ENCODE measurements at places on chromosomes 12 and 14. TPM values are rescaled to one million over a fixed set of nuclear protein-coding genes. Genes with fewer than 3 reads are reported as not detected.

Gene DIO2
- total RNA-seq = 142 TPM

Gene DACT1
- total RNA-seq = 1.7 TPM

Gene RD3L
- total RNA-seq = not detected

Gene CLECL1
- not detected for total RNA-seq

DNA sequence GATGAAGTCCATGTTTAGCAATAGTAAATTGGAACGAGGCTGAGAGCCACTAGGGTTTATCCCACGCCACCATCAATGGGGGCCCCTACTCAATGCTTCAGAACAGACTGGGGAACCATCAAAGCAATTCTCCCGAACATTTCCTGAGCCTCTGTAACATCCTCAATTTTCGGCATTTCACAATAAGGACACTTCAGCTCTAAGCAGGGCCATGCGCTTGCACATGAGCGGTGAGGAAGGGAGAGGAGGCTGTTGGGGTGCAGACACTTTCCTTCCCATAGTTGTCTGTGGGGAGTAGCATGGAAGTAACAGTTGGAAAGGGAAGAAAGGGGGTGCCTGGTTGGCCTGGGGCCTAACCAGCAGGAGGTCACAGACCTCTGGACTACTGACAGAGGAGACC, 129.9 kb upstream of the PRMT8 start:
- H3K27ac ChIP-seq = no peak overlapping the region
- no peaks in the 10 kb centered on the region for H3K36me3 ChIP-seq
- H3K4me3 ChIP-seq = no peak overlapping the region
- H3K4me1 ChIP-seq = peaks cover 11% of the 10 kb centered on the region
- peaks cover under 1% of the 10 kb centered on the region for H3K27me3 ChIP-seq

Gene ATL1
- 6.2 TPM for total RNA-seq

DNA sequence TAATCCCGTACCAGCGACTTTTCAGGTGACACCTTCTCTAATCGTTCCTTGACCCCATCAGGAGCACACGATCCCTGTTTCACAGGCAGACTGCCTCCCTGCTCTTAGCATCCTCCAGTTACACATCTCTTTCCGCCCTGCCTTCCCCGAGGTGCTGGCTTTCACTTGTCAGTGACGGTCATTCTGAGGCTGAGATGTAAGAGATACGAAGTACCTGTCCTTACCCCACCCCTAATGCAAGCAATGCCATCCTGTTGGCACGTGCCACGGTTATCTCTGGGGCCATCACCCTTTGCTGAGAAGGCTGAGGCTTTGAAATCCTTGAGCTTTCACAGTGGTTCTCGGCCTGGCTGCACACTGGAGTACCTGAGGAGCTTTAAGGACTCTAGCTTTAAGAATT, 24.4 kb downstream of the B4GALNT3 start:
- no peaks in the 10 kb centered on the region for H3K27me3 ChIP-seq
- H3K4me3 ChIP-seq = no peak overlapping the region
- no peak for DNase-seq
- no peaks in the 10 kb centered on the region for H3K36me3 ChIP-seq
- no peak overlapping the region for H3K27ac ChIP-seq

DNA sequence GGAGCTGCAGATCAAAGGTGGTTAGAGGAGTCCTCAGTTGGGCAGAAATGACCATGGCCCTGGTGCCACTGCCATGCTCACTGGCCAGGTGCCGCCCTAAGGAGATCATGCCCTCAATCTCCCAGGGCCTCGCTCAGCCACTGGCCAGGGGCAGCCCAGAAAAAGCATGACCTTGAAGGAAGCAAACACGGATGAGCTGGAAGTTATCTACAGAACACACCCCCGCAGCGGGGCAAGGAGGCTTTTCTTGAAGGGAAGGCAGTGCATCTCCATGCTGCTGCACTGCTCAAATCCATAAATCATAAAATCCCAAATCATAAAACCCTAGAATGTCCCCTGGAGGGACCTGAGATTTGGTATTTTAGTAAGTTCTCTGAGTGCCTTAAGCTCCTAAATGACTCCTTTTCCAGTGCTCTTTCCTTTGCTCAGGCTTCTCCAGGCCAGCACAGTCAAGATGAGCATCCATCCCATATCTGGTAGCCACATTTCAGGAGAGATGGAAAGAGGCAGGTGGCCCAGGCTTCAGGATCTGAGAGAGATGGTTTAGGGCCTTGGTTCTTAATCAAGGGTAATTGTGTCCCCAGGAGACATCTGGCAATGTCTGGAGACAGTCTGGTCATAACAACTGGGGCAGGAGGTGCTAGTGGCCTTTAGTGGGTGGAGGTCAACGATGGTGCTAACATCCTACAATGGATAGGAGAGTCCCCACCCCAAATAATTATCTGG, 217.3 kb downstream of the RBM19 start:
- no peak overlapping the region for H3K4me3 ChIP-seq
- no peaks in the 10 kb centered on the region for H3K4me1 ChIP-seq
- H3K36me3 ChIP-seq = no peaks in the 10 kb centered on the region

- no peak for DNase-seq
- H3K27me3 ChIP-seq = no peaks in the 10 kb centered on the region
- no peaks in the 10 kb centered on the region for H3K4me1 ChIP-seq
- H3K36me3 ChIP-seq = no peaks in the 10 kb centered on the region
Measured at GRCh38 chr12:109735825-109736551, 22.4 kb downstream of the FAM222A start.

DNA sequence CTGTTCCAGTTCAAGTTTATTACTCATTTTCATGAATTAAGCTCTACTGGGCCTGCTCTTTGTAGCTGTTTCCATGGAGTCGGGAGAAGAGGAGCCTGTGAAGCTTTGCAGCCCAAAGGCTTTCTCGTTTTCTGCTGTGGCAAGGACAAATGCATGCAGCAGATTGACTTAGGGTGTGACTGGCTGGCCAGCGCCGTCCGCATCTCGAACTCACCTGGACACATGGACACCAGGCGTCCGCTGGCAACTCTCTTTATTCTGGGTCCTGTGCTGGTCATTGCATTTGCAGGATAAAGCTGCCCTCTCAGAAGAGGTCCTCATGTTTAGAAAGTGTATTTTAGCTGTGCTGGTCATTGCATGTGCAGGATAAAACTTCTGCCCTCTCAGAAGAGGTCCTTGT, 350.4 kb downstream of the TMEM121 start:
- no peak for DNase-seq
- H3K27ac ChIP-seq = no peak overlapping the region
- peaks cover 27% of the 10 kb centered on the region for H3K27me3 ChIP-seq
- H3K4me3 ChIP-seq = no peak overlapping the region
- H3K4me1 ChIP-seq = no peaks in the 10 kb centered on the region
- no peaks in the 10 kb centered on the region for H3K36me3 ChIP-seq

Measured in esophagus squamous epithelium (tissue), 5 donors.